ENCODE measurements at places on chromosomes 3 and 15.

DNA sequence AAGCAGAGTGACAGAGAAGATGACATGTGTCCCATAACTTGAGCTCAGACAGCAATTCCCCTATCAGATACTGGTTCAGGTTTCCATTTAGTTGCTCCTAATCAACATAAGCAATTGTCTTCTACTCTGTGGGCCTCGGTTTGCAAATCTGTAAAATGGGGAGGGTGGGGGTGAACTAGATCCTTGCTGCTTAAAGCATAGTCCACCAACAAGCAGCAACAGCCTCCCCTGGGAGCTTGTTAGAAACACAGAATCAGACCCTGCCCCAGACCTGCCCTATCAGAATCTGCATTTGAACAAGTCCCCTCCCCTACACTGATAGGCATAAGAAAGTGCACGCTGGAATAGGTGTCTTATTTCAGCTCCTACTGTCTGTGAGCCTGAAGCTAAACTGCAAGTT lies 87.8 kb downstream of the CEMIP start:
- no peak for DNase-seq

- no peak for DNase-seq
Observed at GRCh38 chr3:102144063-102144462, 290.8 kb upstream of the ZPLD1 start.

- no peak for DNase-seq
Observed at GRCh38 chr3:183484431-183485075, 56.1 kb upstream of the MCF2L2 start.

- no peak for DNase-seq
Observed at GRCh38 chr3:171729452-171730334, 80.6 kb downstream of the PLD1 start.

GRCh38 chr15:54288049-54288448 lies 309.8 kb downstream of the UNC13C start:
- DNase-seq = no peak

DNA sequence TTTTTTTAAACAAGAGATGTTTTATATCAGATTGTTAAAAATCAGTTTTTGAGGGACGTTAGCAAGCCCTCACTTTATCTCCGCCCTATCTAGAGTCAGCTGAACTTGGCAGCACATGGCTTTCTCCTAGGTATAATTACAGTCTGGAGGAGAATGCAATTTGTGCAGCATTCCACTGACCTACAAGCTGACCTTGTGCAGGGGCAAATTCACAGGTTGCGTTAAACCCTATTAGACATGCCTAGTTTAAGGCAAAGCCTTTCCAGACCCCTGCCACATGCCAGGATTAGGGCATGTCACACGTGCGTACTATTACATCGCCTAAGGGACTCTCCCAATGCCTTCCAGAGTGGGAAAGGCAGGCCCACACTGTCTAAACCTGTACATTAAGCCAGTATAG lies 224.0 kb downstream of the GREM1 start:
- DNase-seq = no peak

- DNase-seq = no peak
Observed at GRCh38 chr15:99096894-99097426, 7.9 kb upstream of the SYNM start.

GRCh38 chr3:111846717-111847116 lies 12.3 kb upstream of the PHLDB2 start:
- DNase-seq = no peak

DNA sequence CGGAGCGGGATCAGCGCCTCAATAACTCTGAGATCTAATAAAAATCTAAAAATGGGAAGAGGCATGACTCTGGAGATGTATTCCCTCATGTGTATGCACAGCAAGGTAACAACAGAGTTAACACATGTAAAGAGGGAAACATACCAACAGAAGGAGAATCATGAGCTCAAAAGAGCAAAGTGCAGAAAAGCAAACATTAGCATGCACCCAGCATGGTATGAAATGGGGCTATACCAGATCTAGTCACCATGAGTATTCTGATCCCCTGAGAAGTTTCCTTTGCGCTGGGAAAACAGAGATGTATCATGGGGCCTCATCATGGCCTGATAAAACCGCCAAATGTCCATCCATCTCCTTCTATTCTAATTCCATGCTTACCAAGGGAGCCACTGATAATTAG lies 129.1 kb downstream of the GLDN start:
- no peak for DNase-seq

- DNase-seq = no peak
Observed at GRCh38 chr3:99163314-99163713, 261.8 kb upstream of the DCBLD2 start.

GRCh38 chr3:170621256-170621655 lies 35.4 kb upstream of the SLC7A14 start:
- DNase-seq = no peak

DNA sequence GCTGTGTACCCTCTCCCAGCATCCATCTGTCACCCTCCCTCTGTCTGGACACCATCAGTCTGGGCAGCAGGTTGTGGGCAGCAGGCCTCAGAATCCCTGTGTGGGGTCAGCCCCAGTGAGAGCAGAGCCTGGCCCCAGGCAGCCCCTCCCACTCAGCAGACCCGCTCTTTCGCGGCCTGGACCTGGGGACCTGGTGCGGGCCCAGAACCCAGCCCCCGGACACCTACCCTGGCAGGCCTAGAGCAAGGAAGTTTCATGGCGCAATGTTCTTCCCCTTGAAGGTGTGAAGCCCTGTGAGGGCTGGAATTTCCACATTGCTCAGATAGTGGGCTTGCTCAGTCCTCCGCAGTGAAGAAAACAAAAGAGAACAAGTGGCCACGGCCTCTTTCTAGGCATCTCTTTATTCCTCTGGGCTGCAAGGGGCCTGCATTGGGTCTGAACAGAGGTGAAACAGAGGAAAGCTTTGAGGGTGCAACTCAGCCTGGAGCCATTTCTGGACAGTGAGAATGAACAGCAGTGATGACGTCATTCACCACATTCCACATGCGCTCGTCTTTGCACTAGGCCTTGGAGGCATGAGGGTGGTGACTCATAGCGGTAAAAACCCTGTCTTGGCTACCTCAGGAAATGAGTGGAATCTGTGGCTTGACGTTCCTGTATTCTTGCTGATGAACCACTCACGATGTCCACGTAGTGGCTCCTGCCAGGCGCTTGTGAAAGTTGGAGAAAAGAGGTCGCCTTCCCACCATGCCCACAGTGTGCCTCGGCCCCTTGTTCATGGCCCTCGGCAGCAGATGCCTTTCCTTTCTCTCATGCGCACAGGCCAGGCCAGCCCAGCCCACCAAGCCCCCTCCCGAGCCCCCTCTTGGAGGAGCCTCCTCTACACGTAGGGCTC lies 66.1 kb downstream of the SLC30A4 start:
- no peak for DNase-seq

DNA sequence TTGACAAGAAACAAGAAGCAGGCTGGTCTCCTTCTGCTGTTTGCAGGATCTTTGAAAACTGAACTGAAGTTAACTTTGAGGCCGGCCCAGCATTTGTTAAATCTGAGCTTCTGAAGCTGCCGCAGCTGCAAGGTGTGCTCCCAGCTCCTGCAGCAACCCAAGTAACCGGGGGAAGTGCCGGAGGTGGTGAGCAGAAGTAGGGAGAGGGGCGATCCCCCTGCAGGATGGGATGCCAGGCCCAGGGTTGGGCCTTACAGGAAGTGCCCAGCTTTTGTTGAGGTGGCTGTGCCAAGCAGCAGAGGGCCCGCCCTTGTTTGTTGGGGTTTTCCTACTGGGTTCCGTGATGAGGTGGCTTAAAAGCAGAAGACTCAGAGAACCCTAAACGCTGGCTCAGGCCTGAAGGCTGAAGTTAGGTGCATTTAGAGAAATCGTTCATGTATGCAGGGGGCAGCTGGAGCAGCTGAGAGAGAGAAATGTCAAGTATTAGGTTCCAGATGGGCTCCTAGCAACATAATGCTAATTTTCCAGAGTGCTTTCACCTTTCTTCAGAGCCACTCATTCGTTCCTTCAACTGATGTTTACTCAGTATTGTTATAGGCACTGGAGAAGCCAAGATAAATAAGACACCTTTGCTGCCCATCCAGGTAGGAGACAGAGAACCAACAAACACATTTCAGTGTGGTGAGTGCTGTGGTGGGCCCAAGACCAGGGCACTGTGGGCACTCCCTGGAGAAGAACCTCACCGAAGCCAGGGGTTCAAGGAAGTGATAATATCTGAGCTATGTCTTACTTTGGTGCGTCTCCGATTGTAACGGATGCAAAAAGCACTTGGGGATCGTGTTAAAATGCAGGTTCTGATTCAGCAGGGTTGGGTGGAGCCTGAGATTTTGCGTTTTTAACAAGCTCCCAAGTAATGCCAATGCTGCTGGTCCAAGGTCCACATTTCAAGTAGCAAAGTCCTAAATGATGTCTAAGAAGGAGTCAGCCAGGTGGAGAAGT lies 42.2 kb upstream of the PLCL2 start:
- no peak for DNase-seq

DNA sequence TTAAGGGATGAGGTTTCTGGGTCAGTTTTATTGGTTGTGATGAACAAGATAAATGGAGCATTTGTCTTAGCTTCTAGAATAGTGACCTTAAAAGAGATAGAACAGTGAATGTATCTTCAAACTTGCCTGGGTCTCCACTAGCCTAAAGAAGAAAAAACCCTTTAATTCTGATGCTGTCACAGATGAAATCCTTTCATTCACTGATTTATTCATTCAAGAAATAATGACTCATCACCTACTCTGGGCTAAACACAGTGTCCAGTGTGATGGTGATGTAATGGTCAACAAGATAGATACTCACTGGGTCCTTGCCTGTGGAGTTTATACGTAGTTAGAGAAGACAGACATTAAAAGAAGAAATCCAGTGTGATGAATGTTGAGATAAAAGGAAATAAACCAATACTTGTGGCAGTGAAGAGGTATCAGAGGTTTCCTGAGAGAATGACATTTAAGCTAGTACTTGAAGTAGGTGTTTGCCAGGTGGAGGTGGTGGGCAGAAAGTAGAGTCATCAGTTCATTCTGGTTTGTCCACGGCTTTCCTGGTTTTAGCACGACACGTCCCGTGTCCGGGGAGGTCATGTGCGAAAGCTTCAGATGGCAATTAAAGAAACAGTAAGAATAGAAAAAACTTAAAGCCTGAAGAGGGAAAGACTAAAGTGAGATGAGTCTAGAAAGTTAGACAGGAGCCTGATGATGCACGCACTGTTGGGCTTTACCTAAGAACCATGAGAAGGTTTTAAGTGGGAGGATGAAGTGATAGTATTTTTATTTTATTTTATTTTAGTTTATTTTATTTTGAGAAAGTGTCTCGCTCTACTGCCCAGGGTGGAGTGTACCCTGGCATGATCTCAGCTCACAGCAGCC lies 18.5 kb downstream of the PAK2 start:
- peak; percentile 10 for DNase-seq

DNA sequence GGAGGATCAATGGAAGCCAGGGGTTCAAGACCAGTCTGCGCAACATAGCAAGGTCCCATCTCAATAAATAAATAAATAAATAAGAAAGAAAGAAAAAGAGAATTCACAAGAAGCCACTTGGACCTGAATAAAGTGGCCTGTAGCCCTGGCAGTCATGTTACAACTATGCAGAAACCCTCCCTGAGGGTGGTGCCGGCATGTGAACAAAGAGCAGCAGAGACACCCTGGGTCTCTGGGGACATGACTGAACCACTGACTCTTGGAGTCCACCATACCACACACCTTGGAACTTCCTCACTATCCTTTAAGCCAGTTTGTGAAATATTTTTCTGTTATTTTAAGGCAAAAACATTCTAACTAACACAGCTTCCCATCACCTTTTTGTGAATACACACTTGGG lies 93.0 kb downstream of the MEIS2 start:
- no peak for DNase-seq

DNA sequence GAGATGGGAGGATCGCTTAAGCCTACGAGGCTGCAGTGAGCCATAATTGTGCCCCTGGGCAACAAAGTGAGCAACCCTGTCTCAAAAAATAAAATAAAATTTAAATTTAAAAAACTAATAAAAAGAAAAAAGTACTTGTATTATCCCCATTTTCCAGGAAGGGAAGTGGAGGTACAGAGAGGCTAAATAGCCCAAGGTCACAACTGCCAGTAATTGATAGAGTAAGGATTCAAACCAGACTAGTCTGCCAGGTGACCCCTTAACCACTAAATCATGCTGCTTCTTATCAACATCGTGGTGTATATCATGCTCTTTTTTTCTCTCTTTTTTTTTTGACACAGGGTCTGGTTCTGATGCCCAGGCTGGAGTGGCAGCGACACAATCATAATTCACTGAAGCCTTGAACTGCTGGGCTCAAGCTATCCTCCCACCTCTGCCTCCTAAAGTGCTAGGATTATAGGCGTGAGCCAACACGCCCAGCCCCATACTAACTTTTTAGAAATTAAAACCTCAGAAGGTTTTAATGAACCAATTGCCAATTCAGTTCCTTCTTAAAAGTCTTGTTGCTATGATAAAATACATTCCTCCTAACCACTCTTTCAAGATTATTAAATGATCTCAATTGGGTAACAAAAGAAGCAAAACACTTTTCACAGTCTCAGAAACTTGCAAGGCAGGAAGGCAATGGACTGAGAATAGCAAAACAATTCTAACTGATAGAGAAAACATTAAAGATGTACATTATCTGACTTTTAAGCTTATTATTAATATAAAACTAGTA lies 30.5 kb downstream of the HERC1 start:
- DNase-seq = no peak

DNA sequence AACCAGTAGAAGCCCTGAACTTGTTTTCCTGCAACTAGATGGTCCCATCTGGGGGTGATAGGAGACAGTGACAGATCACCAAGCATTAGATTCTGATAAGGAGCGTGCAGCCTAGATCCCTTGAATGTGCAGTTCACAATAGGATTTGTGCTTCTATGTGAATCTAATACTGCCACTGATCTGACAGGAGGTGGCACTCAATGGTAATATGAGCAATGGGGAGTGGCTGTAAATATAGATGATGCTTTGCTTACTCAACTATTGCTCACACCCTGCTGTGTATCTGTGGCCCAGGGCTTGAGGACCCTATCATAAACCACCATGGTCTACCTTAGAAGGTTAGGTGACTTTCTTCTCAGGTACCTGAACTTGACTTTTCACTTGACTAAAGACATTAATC lies 417.1 kb upstream of the ARHGEF26 start:
- DNase-seq = no peak

GRCh38 chr15:80068578-80068977 lies 9.1 kb downstream of the ZFAND6 start:
- DNase-seq = no peak

DNA sequence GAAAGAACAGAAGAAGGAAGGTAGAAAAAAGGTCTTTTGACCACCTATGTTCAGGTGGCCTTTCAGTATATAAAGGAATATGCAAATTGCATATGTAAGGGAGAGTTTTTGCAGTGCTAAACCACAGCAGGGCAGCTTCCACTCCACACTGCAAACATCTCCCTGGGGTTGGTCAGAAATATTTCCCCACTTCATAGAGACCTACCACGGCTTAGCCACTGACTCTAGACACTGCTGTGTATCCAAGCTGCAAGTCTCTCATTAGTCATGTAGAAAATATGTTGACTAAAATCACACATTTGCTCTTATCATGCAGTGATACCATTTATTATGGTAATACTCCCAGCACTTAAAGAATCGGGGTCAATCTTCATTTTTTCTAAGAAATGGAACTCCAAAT lies 214.9 kb upstream of the NR2F2 start:
- DNase-seq = no peak

DNA sequence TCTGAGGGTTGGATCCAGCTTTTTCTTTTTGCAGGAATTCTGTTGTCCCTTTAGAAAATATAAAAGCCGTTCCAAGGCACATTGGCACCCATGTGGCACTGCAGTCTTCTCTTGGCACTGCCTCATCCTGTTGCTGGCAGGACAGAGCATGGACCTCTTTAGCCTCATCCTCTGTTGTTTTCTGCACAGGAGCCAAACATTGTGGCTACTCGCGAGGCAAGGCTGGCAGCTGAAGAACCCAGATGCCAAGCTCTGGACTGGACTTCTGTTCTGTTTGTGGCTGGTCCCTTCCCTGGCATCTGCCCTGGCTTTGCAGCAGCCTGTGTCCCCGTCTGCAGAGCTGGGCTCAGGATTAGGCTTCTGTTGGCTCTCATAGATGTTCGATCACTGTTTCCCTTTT lies 224.7 kb upstream of the TBC1D5 start:
- no peak for DNase-seq
